ENCODE measurements at places on chromosomes 13 and 19.
A peak's percentile ranks its signal among the peaks of the same experiment; 100 is the strongest.

GRCh38 chr13:77563111-77563510 lies 27.6 kb downstream of the SCEL start:
- no peak for DNase-seq

- no peak for DNase-seq
Observed at GRCh38 chr19:5434970-5435641, 20.1 kb upstream of the ZNRF4 start.

DNA sequence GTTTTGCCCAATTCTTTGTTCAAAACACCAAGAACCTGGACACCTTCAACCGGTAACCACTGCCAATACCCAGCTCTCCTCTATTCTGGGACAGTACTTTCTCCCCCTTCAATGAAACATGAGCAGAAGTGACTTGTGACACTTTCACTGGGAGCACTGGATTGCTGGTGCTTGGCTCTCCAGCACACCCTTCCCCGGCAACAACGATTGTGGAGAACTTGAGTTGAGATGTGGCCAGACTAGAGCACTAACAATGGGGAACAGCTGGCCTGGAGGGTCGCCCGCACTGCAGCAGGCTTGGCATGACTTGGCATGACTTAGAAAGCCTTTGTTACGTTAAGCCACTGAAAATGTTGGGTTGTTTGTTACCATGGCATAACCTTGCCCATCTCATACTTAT lies 7.5 kb upstream of the B3GLCT start:
- no peak for DNase-seq

GRCh38 chr13:102536695-102537485 lies 59.9 kb upstream of the TPP2 start:
- DNase-seq = no peak

DNA sequence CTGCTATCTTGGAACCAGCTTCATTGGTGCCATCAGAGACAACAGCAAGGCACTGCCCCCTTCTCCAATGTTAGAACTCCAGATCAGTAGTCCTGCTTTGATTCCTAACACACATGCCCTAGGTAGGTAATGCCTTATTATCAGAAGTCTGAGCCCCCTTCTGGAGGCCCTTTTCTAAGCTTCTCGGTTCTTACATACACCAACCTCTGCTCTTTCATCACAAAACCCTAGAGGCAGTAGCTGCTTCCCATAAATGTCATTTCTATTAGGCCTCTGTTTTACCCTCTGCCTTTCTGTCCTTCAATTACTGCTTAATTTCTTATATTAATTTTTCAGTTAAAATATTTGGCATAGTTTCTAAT lies 65.3 kb upstream of the KLHL1 start:
- no peak for DNase-seq

DNA sequence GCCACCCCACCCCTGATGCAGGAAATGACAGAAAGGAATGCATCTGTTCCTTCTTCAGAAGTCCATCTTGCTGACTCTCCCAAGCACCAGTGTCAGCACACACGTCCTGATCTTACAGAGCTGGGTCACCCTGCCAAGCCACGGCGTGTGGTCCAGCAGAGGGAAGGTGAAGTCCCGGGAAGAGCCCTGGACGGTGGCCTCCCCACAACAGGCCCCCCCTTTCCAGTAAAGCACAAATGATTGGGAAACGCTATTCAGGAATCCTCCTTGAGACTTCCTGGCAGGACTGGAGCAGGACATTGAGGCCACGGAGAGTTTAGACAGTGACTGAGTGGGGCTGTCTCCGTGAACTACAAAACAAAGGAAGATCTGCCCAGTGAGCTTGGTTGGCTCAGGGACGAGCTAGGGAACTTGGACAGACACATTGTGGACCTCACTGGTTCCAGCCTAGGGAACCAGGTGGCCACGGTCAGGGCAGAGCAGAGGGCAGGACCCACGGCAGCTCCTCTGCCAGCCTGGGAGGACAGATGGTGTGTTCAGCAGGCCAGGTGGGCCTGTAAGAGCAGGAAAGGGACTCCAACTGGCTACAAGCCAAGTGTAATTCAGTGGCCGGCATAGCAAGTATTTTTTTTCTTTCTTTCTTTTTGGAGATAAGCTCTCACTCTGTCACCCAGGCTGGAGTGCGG lies 41.7 kb downstream of the ELL start:
- DNase-seq = no peak

DNA sequence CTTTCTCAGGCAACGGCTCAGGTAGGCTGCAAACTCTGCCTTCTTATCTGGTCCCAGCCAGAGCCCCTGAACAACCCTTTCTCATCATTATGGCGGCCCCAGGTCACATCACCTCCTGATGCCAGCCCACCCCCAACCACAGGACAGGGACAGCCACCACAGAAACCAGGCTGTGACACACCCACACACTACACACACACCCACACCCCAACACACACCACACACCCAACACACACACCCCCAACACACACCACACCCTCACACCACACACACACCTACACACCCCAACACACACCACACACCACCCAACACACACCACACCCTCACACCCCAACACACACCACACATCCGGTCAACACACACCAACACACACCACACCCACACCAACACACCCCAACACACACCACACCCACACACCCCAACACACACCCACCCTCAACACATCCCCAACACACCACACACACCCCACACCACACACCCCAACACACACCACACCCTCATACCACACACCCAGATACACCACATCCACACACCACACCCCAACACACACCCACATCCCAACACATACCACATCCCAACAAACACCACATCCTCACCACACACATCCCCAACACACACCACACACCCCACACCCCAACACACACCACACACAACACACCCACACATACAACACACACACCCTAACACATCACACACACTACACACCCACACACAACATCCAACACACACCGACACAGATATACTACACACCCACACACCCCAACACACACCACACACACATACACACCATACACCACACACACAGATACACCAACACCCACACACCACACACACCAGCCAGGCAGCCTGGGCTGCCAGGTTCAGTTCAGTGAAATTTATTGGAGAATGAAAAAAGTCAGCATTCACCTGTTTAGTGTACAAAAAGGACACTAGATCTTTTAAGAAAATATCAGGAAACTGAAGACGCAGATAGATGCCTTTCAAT lies 4.2 kb upstream of the ISYNA1 start:
- no peak for DNase-seq

DNA sequence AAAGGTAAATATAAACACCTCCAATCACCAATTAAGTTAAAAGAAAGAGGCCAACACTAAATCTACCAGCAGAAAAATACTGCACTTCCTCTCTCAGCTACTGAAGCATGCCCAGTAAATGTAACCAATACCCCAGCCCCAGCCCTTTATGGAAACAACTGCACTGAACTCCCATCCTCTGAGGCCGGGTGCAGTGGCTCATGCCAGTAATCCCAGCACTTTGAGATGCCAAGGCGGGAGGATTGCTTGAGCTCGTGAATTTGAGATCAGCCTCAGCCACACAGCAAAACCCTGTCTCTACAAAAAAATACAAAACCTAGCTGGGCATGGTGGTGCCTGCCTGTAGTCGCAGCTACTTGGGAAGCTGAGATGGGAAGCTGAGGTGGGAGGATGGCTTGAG lies 221.6 kb upstream of the SOX21 start:
- no peak for DNase-seq

GRCh38 chr13:77047649-77048343 lies 20.8 kb upstream of the FBXL3 start:
- DNase-seq = no peak

- no peak for DNase-seq
Observed at GRCh38 chr13:99066219-99066618, 88.4 kb upstream of the DOCK9 start.

- DNase-seq = no peak
Observed at GRCh38 chr13:22369840-22370239, 699.0 kb downstream of the FGF9 start.

- no peak for DNase-seq
Observed at GRCh38 chr19:12453495-12453894, 12.7 kb upstream of the ZNF443 start.

GRCh38 chr19:54572696-54573311 lies 786 bp upstream of the LILRA2 start:
- no peak for DNase-seq

DNA sequence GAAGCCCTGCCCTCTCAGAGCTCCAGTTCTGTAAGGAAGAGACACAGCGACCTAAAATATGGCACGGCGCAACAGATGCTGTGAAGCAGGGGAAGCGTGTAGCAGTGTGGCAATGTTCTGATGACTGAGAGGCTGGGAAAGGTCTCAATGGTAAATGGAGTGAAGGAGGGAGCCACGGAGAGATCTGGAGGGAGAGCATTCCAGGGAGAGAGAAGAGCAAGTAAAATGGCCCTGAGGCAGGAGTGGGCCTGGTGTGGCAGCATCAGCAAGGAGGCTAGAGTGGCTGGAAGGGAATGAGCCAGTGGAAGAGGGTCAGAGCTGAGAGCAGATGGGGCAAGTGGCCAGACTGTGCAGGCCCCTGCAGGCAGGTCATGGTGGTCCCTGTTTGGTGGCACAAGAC lies 16.4 kb downstream of the RCN3 start:
- DNase-seq = no peak

DNA sequence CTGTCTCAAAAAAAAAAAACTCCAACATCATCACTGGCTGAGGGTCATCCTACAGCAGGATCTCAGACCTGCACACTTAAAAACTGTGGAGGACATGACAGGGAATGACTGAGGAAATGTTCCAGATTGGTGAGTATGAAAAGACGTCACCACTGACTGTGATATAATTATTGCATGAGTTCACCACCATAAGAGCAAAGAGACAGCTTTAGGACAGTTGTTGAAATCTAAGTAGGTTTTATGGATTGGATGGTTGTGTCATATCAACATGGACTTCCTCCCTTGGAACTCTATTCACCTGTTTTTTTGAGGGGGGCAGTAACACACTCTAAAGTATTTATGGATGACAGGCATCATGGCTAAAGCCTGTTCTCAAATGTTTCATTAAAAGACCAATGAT lies 31.5 kb downstream of the KLF12 start:
- no peak for DNase-seq

GRCh38 chr13:99998261-99998660 lies 16.7 kb downstream of the ZIC2 start:
- DNase-seq = no peak

DNA sequence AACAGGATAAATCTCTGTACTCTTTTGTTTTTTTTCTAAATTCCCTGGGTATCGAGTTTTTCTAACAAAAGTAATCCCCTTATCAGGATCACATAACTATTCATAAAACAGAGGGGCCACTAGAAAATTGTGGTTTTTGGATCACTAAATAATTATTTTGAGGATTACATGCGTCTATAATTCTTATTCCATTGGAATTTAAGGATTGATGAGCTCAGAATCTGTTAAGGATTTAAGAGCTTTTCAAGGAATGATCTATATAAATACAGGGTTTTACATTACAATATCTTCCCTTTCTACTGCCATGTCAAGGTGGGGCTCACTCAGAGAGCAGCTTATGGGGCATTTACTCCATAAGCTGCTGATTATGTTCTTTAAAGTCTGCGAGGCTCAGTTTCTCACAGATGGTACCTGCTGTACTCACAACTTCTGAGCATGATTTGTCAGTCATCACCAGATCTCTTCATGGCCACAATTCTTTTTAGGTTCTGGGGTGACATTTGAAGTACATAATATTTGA lies 449.8 kb downstream of the PCDH17 start:
- no peak for DNase-seq

- no peak for DNase-seq
Observed at GRCh38 chr19:48466561-48467325, 2.4 kb upstream of the CYTH2 start.

GRCh38 chr13:36193151-36193855 lies 21.1 kb downstream of the SOHLH2 start:
- peak; percentile 94 for DNase-seq

GRCh38 chr19:32165750-32166149 lies 179.7 kb upstream of the ZNF507 start:
- no peak for DNase-seq

- DNase-seq = no peak
Observed at GRCh38 chr13:62123409-62123808, 707.8 kb upstream of the PCDH20 start.

DNA sequence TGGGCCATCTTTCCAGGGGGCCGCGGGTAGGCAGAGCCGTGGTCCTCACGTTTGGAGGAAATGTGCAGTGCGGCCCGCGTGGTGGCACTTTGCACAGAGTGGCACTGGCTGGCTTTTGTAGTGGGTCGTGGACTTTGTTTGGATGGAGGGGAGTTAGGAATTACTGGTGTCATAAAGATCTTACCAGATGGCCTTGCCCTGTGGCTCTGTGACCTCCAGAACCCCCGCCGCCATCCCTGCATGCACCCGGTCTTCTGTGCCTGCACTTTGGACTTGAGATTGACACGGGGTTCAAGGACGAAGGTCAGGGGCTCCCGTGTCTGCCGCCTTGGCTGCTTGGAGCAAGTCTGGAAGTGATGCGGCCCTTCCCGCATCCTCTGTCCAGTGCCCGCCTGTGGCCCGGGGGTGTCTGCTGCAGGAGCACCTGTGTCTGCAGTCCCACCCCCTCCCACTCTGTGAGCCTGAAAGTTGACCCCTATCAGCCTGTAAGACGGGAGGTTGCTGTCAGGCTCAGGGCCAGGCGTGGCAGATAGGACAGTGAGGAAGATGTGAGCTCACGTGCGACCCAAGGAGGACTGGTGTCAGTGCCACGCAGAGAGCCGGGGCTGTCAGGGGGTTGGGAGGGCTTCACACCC lies 2.2 kb downstream of the GNA11 start:
- DNase-seq = no peak

DNA sequence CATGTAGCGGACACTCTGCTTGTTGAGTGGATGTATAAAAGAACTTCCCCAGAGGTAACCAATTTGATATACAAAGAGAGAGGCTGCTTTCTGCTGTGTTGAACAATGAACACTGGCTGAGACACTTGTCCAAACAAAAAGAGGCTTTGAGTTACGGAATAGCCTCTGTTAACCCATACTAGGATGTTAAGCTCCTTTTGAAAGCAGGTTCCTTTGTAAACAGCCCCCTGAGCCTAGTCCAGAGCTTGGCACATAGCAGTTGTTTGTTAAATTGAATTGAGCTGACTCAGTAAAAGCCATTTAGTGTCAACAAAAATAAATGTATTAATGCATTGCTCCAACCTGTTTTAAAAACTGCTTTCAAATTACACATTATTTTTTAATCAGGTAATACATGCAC lies 200.1 kb downstream of the MZT1 start:
- DNase-seq = no peak

GRCh38 chr19:33193865-33194362 lies at the start of gene LRP3:
LRP3 (plus strand) TSS chr19:33194330; CDS start chr19:33194786, 456 bp downstream.
- DNase-seq = peak; percentile 15

DNA sequence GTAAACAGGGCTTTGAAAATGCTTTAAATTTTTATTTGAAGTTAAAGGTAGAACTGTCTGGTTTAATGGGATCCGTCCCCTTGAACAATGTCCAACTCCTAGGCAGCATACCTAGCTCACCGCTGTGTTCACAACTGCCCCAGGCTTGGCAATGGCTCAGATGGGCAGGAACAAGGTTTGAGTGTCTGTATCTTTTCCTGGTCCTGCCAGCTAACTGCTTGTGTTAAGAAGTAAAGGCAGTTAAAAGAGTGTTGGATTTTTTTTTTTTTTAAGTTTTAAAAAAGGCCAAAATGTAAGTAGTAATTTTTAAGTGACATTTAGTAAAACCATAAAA lies 66.7 kb upstream of the FNDC3A start:
- no peak for DNase-seq

All from NCI-H1930 (cell line).